CD4-positive, alpha-beta T cell treated with Interferon alpha-2 for 1 hour (primary cell): ENCODE measurements at places on chromosomes 12 and 14.

- DNase-seq, result no peak
Observed at GRCh38 chr14:106662936-106663550, 1136.7 kb downstream of the TMEM121 start.

GRCh38 chr14:34872822-34873588 lies 2.2 kb downstream of the BAZ1A start:
- DNase-seq, result no peak

GRCh38 chr12:23211384-23212320 lies 586.7 kb downstream of the ETNK1 start:
- no peak for DNase-seq

DNA sequence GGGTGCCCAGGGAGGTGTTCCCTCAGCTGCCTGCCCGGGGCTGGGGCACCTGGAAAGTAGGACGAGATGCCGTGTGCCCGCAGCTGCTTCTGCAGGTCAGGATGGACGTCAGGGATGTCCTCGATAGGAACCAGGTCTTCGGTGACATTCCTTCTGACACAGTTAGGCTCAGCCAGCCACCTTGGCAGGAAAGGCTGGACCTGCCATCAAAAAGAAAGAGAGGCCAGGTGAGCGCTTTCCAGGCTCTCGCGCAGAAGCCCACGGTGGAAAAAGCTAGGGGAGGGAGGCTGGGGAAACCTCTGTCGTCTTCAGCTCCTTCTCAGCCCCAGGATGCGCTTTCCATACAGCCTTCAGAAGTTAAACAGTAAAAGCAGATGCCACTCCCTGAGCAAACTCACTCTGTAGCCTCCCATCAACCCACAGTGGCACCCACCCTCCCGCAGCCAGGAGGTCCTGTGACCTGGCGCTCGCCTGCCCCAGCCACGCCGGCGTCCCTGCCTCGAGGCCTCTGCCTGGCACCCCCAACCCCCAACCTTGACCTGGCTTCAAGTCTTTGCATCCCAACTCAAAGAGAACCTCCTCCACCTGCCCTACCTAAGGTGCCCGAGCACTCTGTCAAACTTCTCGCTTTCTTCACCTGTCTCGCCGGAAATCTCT lies 1.3 kb downstream of the DDX51 start:
- DNase-seq, result no peak

GRCh38 chr12:76506149-76506548 lies 53.4 kb downstream of the OSBPL8 start:
- no peak for DNase-seq

DNA sequence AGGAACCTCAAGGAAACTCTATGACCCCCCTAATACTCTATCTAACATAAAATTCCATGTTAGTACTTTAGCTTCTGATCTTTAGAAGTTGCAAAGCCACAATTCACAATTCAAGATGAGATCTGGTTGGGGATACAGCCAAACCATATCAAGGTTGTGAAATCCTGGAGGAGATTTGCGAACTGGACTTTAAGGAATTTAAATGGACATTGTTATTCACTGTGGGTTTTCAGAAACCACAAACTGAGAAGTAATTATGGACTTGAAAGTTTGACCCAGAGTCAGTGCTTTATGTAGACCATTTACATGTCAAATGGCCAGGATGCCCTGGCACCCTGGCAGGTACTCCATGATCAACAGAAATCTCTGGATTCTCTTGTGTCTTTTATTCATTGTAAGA lies 14.2 kb upstream of the CDKL1 start:
- DNase-seq, result no peak
